Hematopoietic multipotent progenitor cell treated with erythropoietin and hydrocortisone succinate and interleukin-3 and kit ligand, for 6 days (in vitro differentiated cells): ENCODE measurements at places on chromosomes 11 and 22.

DNA sequence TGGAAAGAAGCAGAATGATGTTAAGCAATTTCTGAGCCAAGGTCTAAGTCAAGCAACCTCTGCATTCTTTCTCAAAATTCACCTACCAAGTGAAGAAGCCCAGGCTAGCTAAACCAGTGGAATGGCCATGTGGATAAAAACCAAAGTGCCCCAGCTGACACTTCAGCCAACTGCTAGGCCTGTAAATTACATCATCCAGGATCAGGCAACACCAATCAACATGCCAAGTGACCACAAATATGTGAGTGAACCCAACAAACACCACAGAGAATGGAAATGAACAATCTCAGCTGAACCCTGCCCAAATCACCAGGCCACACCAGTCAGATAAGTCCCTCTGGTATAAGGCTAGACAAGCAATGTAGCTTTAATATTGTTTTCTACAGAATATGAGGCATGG, 25.1 kb upstream of the FJX1 start:
- no peak for DNase-seq

GRCh38 chr22:43036282-43036829, 21.4 kb upstream of the PACSIN2 start:
- peak; percentile 17 for DNase-seq

DNA sequence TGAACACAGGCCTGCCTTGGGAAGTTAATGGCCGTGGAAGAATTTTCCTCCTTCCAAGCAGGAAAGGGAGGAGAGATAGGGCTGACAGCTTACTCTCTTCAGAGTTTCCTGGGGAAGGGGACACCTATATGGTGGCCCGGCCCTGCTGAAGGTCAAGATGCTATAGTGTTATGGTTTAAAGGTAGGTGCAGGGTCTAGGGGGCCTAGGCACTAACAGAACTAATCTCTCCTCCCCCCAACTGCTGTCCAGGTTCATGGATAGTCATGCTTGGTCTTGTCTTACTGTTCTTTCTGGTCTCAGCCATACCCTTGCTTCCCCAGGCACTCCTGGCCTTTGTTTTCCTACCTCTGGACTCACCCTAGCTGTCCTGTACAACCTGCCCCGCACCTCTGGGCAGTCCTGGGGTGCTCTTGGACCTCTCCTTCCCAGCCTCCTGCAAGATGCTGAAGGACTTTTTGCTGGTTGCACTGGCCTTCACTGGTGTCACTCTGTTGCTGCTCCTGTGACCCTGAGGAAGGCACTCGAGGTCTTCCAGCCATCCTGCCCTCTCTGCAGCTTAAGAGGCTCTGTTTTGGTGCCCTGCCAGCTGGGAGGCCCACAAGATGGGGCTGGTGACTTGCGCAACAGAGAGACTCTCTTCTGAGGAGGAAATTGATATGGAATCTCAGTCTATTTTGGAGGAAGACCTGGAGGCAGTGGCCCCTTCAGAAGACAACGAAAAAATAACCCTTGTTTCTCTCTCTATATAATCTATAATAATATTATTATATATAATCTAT, 17.9 kb downstream of the SEC14L3 start:
- peak; percentile 92 for DNase-seq

DNA sequence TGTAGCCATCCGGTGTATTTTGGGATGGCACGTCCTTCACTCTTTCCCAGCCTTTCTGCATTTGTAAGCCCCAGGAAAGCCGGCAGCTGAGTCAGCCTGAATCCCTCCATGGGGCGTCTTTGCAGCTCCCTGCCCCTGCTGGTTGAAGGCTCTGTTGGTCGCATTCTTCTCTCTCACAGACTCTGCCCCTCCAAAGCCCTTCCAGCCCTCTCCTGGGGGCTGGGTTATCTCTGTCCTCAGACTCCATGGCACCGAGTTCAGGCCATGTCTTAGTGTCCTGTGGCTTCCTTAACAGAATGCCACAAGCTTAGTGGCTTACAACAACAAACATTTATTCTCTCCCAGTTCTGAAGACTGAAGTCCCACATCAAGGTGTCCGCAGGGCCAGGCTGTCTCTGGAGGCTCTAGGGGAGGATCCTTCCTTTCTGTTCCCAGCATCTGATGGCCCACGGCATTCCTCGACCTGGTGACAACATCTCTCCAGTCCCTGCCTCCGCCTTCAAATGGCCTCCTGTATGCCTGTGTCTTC, 62.2 kb downstream of the BCR start:
- peak; percentile 52 for DNase-seq

DNA sequence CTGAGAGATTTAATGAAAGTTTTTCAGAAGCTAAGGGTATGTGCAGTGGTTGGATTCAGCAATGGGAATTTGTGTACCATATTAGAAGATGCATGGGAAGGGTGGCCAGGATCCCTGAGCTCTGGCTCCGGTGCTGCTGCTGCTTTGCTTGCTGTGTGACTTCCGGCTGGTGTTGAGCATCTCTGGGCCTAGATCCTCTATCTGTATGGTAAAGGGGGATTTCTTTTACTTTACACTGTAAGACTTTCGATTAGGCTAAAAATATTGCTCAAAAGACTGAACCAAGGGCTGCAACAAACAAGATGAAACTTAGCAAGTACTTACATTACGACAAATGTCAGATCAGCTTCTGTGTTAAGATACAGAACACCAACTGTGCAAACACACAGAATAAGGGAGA, 39.1 kb downstream of the XRRA1 start:
- no peak for DNase-seq

DNA sequence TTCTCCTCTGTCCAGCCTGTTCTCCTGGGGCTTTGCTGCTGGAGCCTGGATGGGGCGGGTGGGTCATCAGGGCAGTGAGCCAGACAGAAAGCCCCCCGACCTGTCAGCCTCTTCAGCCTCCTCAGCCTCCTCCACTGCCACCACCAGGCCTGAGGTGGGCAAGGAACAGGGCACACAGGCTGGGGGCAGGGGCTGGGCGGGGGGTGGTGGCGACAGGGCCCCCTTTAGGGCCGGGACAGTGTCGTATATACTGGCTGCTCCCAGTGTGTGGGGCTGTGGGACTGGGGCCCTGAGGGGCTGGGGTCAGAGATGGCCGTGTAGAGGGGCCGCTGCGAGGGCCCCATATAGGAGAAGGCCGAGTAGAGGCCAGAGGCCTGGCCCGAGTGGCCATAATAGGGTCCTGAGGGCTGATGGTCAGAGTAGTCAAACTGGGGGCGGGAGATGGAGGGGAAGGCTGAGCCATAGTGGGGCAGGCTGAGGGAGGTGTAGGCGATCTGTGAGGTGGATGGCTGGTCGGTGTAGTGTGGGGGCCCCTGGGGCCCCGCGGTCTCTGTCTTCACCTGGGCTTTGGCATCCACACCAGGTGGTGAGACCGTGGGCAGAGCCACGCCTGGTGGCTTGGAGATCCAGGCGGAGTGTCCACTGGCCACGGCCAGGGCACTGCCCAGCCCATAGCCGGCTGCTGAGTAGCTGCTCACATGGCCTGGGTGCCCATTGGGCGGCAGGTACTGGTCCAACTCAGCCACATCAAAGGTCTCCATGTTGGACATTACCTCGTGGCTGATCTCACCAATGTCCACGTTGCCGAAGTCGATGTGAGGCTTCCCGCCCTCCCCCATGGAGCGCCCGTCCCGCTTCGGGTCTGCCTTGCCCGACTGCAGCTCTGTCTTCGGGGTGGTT, 10.8 kb downstream of the SOX10 start:
- DNase-seq = no peak

DNA sequence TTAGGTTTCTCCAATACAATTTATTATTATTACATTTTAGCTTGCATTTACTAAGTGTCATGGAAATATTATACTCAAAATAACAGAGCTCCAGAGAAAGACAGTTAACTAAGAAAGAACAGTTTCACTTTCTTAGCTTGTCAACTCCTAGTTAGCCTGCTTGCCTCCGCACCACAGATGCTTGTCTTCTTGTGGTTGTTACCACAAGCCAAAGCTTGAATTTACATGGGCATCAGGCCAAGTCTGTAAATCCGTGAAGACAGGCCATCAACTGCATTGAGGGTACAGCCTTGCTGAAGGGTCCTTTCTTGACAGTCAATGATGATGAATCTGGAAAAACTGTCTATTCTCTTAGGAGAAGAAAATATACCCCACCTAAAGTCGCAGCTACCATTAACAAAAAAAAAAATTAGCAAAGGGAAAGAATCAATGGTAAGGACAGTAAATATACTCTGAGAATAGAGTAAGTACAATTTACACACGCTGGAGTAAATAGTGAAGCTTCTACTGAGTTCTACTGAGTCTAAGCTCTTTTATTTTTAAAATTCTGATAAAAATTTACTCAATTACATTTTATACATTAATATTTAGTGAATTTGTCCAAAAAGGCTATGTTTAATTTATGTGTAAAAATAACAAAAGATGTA, 15.6 kb upstream of the DENND5A start:
- DNase-seq = peak; percentile 91

DNA sequence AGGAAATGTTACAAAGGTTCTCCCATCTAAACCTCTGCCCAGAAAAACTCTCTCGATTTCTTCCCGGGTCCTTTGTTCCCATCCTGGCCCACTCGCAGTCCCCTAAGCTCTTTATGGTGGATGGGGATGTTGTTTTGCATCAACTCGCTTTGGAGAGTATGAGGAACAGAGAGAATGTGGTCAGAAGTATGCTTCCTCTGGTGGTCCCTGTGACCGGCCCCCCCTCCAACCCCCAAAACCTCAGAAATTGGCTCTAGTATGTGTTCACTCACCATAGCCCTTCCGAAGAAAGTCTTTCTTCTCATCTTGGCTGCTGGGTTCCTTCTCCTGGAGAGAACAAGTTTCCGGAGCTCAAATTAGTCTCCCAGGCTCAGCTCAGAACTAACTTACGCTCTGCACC, 54.4 kb downstream of the GRAMD1B start:
- peak; percentile 16 for DNase-seq

DNA sequence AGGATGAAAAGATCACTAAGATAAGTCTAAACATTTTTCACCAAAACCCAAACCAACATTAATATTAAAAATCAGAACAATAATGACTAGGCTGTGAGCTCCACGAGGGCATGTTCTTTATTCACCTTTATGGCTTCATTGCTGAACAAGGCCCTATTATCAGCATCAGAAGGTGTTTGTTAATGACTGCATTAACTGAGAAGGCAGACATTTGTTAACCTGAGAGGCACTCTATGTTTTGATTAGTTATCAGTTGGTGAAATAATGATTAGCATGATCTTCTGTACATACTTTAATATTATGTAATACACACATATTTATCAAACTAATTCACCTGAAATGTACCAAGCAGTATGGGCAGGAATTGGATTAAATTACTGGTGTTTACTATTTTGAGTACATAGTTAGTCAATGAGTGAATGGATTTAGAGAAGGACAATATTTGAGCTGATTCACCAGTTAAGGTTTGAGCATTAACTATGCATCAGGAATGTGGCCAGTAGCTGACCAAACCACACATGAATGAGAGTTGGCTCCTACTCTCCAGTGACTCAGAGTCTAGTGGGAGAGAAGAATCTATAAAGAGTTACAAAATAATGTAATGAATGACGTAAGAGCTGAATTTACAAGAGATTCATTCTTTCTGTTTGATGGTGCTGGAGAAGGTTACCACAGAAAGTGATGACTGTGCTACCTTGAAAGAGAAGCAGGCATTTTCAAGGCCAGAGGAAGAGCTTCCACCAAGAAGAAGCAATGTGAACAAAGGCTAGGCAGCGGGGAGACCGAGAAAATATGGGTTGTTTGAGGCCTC, 6.7 kb downstream of the IL18 start:
- DNase-seq = peak; percentile 31

GRCh38 chr11:66337103-66337899, 1.1 kb upstream of the RIN1 start:
- DNase-seq = no peak

GRCh38 chr22:43164636-43165035, 13.3 kb downstream of the TSPO start:
- DNase-seq = no peak

DNA sequence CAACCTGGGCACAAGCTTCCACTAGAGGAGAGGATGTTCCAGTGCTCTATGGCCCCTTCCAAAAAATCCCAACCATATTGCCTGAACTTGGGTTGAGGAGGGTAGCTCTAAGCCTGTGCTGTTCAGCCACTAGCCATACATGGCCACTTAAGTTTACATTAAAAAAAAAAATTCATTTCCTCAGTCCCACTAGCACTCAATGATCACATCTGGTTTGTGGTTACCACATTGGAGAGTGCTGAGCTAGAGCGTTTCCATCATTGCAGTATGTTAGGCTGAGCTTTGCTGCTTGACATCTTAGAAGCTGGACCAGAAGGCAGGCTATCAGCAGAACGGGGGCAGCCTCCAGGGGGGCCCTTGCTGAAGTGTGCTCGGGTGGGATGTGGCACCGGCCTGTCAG, 43.5 kb upstream of the CYP2D6 start:
- DNase-seq = peak; percentile 22

GRCh38 chr11:130642994-130643393, 194.5 kb downstream of the ADAMTS15 start:
- DNase-seq = no peak

GRCh38 chr11:86068138-86068871, 579 bp downstream of the PICALM start:
- peak; percentile 46 for DNase-seq

GRCh38 chr11:279966-280705, 1.9 kb downstream of the NLRP6 start:
- peak; percentile 67 for DNase-seq

- no peak for DNase-seq
Measured at GRCh38 chr11:61771195-61771894, 18.9 kb downstream of the MYRF start.

- peak; percentile 74 for DNase-seq
Measured at GRCh38 chr11:46755962-46756361, 36.9 kb downstream of the F2 start.

DNA sequence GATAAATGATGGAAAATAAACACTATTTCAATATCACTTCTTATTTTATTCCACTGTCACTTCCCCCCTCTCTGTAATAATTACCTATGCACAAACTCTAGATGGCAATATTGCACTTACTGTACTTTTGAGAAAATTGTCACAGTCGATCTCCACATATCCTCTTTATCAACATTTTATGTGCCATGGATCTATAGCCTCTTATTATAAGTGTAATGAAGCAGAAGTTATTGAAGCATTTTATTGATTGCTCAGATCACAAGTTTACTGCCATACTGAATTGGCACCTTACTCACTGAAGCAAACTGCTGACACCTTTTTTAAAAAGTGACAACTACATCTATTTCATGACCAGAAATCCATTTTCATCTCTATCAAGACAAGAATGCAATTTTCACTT, 133.4 kb downstream of the DCDC1 start:
- DNase-seq = peak; percentile 54

- DNase-seq = peak; percentile 8
Measured at GRCh38 chr11:126832387-126832786, 168.2 kb downstream of the KIRREL3 start.

GRCh38 chr11:35152575-35152974, 13.6 kb downstream of the CD44 start:
- DNase-seq = no peak

DNA sequence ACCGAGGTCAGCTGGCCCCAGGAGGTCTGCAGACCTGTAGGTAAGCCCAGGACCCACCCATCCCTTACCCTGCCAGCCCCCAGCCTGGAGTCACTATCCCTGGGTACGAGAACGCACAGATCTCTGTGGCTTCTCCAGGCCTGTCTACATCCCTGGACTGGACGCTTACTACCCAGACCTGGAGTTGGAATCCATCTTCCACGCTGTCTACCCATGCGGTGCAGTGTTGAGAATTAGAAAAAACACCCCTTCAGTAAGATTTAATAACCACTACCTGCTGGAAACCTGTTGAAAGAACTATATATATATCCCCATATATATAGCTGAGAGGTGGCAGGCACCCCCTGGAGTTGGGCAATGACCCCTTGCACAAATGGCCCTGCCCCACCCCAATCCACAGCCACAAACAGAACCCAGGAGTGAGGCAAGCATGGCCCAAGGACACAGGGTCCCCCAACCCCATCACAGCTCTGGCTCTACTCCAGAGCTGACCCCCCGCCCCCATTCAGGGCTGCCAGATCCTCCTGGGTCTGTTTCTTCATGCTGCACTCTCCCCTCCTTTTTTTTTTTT, 17.7 kb upstream of the RGL4 start:
- DNase-seq = no peak
